Bronchus fibroblast of lung (primary cell): ENCODE measurements at places on chromosomes 12 and 14. TPM values are rescaled to one million over a fixed set of nuclear protein-coding genes. Genes with fewer than 3 reads are reported as not detected.

The KRT1 gene
- total RNA-seq: not detected in 2 replicates

The SSTR1 gene
- 0.84 and 1.0 TPM in 2 replicates for total RNA-seq

The IFNG-AS1 gene
- not detected in 2 replicates for total RNA-seq

The PRB2 gene
- not detected in 2 replicates for total RNA-seq

The PRH2 gene
- 0.30 TPM in 1 of 2 replicates, not detected in the other for total RNA-seq

The LRIG3 gene
- total RNA-seq: 17.3 and 20.2 TPM in 2 replicates

The FZD10 gene
- total RNA-seq: not detected in 2 replicates

The NGB gene
- not detected in 2 replicates for total RNA-seq

The DPPA3 gene
- not detected in 2 replicates for total RNA-seq

The CAPZA3 gene
- not detected in 2 replicates for total RNA-seq

The ETFBKMT gene
- total RNA-seq: 1.8 and 2.2 TPM in 2 replicates

The HOXC6 gene
- 0.17 and 0.89 TPM in 2 replicates for total RNA-seq

The GDF3 gene
- total RNA-seq: not detected in 2 replicates

The ZNF385A gene
- total RNA-seq: 2.5 and 2.7 TPM in 2 replicates

The PTPRQ gene
- total RNA-seq: 0.59 and 1.3 TPM in 2 replicates

The CCDC88C gene
- 0.59 and 0.67 TPM in 2 replicates for total RNA-seq
